ENCODE measurements at places on chromosomes 7 and 10.

- no peak for DNase-seq
These were observed 759.9 kb downstream of the IPMK start for GRCh38 chr10:57507788-57508187.

GRCh38 chr10:89741126-89741762, 39.9 kb downstream of the KIF20B start:
- no peak for DNase-seq

DNA sequence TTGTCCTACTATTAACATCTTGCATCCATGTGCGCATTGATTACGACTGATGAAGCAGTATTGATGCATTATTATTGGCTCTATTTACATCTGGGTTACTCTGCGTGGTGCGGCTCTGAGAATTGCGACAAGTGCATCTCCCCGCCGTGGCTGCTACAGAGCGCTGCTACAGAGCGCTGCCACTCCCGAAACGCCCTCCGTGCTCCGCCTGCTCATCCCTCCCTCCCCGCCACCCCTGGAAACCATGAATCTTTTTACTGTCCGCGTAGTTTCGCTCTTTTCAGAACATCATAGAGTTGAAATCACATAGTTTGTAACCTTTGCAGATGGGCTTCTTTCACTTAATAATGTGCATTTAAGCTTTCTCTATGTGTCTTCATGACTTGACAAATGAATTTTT, 74.1 kb downstream of the ADARB2 start:
- DNase-seq, result no peak

DNA sequence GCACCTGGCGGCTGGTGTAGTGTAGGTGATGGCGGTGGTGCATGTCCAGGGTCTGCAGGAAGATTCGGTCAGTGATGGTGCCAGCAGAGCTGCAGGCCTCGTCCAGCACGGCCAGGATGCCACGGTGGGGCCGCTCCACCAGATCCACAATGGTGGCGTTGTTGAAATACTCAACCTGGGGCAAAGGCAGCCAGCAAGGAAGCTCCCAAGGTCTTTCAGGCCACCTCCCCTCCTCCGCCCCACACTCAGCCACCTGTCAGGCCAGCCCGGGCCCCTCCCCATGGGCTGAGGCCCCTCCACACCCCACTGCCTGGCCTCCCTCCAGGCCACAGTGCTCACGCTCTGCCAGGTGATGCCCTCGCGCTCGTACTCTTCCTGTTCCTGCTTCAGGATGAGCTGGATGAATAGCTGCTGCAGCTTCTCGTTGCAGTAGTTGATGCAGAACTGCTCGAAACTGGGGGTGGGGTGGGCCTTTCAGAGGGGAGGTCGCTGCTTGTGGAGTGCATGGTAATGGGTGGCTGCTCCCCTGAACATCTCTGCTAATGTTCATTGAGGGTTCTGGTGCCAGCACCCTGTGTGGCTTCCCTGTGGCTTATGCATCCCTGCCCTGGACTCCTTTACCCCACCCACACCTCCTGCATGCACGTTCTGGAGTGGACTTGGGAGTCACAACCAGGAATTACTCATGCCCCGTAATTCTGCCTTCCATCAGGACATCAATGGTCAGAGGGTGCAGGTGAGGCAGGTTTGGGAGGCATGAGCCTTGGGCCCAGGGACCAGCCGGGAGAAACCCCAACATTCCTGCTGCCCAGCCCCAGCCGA, 8.9 kb downstream of the MYO1G start:
- no peak for DNase-seq

DNA sequence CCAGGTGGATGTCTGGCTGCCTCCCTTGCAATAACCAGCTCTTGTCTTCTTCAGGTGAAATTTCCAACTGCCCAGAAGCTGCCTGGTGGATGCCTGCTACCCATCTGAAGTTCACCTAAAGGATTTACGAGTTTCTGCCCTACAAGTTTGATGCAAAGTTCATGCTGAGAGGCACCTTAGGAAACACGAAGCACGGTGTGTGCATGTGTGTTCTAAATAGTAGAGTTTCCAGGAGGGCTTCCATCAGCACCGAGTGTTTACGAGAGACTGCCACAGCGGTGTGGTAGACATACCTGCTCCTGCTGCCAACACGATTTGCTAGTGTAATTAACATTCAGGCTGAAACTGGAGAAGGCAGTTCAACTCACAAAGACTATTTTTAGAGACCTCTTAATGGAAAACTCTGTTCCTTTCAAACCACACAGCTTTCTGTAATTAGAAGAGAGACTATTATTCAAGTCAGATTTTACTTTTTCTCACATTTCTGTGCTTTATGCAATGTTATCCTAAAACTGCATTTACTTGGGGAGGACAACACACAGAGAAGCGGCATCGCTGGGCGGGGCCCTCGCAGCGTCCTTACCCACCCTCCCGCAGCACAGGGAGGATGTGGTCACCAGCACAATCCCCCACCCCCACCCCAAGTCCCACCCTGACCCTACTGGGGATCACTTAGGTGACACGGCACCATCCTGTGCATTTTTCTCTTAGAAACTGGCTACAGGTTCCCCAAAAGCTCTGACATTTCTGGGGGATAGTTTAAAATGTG, 15.5 kb upstream of the CPXM2 start:
- no peak for DNase-seq

GRCh38 chr7:90613088-90613498, 17.0 kb downstream of the CDK14 start:
- DNase-seq, result no peak

- no peak for DNase-seq
These were observed 79.5 kb downstream of the TCERG1L start for GRCh38 chr10:131231965-131232541.

DNA sequence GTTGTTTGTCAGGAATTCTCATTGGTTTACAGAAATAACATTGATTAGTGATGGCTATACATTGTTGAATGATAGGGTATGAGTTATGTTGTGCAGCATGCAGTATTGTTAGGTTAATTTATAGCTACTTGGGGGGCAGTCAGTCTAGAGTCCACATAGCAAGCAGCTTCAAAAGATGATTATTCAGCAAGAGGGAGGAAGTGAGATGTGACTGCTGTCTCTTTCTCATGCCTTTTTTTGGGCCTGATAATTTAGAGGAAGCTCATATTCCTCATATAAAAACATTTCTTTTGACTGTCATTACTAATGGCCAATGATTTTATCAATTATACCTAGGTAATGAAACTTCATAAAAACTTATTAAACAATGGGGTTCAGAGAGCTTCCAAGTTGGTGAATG, 3.4 kb upstream of the TBRG4 start:
- DNase-seq, result no peak

DNA sequence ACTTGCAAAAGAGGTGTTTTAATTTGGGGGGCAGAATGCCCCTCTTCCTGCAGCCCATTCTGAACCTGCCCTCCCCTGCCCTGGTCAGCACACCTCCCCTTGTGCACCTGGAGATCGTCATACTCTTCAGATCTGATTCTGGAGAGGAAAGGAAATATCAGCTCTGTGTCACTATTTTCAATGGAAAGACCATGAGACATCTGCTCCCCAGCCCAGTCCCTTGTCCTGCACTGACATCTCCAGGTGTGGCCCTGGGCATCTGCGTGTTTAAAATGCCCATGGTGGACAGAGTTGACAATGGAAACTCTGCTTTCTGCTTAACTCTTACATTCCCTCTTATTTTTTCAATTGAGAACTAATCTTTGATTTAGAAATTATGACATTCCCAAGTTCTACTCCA, 41.6 kb upstream of the RASGEF1A start:
- DNase-seq, result no peak

- no peak for DNase-seq
These were observed 35.3 kb downstream of the DIP2C start for GRCh38 chr10:653991-654646.

DNA sequence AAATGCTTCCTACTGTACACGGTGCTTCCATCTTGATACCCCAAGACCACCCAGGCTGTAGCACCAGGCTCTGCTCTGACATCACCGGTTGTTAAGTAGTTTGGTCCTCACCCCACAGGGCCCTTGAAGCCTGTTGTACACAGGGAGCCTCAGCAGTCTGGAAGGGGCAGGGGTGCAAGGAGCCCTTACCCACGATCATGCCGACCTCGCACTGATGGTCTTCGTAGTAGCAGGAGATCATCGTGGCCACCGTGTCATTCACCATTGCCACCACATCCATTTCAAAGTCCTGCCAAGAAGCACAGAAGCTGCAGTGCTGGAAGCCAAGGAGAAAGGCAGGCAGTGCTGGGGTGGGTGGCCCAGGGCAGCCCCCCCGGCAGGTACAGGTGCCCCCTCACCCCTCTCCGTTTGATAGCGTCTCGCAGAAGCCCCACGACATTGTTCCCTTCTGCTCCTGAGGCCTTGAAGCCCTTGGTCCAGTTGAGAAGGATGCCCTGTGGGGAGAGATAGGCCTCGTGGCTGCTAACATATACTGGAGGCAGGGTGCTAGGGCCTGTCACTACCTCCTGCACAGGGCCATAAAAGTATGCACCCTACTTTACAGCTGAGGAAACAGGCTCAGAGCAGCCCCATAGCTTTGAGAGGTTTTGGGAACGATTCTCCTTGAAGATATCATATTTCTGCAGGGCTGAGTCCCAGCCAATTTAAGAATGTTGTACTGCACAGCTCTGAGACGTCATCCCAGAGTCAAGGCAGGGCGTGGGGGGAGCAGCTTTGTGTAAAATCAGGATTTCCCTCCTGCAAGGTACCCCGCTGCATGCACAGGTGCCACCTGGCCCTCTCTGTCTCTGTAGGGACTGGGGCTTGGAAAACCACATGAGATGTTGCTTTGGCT, 8.7 kb upstream of the MYL7 start:
- DNase-seq, result no peak

- no peak for DNase-seq
These were observed at the start of gene GALNT17 for GRCh38 chr7:71132127-71132376. Gene GALNT17, plus strand, starts transcription at chr7:71132144.

GRCh38 chr7:191981-192649, at the start of gene FAM20C:
Gene FAM20C, plus strand, starts transcription at chr7:192571. Its CDS starts 629 bp downstream, at chr7:193200.
- peak; percentile 6 for DNase-seq

GRCh38 chr7:112447406-112447805, 2.9 kb upstream of the IFRD1 start:
- no peak for DNase-seq

- DNase-seq, result no peak
These were observed 161.4 kb downstream of the TFEC start for GRCh38 chr7:115869190-115869589.

DNA sequence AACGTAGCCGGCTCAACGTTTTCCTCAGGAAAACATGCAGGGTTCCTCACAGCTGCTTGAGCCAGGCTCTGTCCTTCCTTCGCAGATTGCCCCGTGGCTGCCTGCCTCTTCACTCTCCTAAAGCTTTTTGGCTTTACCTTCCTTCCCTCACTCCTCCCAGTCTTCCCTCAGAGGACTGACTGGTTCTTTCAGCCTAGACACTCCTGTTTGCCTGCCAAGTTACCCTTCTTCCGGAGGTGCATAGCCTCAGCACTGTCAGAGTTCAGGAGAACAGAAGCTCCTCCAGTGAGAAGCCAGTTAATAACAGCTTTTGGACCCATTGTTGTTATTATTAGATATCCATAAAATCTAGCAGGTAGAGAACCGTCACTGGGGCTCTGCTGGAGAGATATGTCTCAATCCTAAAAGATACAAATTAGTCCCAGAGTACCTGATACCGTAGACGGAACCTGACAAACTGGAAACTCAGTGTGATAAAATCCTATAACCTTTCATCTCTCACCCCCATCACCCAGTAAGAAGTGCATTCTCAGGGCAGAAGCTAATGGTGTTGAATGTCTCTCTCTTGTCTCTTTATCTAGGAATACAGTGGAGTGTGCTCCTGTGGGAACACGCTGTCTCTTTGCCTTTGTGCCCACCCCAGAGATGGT, 79.6 kb downstream of the SND1 start:
- no peak for DNase-seq

DNA sequence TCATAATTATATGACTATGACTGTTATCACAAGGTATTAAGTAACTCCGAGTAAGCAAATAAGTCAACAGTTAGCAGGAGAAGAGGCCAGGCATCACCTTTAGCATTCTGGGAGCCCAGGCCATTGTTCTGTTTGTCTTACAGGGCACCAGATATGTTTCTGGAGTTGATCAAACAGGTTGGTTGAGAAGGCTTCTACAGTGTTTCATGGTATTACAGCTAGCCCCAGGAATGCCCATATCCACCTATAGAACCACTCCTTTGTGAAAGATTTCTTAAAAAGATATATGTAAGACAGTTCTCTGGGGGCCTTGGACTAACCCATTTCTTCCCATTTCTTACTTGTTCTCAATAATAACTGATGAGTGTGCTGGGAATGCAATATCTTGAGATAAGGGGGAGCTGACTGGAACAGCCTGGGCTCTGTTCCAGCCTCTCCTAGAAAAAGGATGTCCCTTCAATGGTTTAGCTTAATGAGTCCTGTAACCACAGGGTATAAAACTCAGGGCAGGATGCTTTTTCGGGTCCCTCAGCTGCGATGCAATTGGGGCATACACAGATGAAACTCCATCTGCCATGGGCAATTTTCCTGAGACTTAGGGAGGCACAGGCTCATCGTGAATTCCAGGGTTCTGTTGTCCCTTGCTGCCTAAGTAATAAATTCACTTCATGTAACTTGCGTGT, 286.4 kb downstream of the BAMBI start:
- DNase-seq, result no peak

GRCh38 chr10:5601826-5602495, 64.4 kb downstream of the ASB13 start:
- no peak for DNase-seq

DNA sequence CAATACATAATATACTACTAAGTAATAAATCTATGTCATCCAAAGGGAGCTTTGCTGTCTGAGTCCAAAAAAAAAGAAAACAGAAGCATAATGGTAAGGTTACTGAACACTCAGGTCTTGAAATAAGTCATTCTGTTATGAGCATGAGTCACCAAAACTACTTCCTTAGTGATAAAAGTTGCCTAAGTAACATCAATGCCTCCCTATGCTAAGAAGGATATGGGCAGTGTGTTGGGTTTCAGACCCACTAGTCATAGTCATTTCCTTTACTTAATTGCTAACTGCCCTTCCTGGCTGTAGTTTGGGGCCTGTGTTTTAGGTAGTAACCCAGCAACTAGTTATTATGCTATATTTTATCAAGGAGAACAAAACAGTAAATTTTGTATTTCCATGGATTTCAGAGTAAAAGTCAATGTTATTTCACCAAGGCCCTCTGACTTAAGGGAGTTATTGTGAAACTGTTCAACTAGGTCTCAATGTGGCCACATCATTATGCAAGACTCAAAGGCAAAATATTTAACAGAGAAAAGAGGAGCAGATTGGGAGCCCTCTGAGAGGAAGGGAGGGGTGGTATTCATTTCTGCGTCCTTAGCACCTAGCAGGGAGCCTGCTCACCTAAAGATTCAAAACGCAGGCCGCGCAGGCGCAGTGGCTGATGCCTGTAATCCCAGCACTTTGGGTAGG, 11.7 kb upstream of the VIM start:
- no peak for DNase-seq
